ENCODE measurements at places on chromosomes 6 and 20.

DNA sequence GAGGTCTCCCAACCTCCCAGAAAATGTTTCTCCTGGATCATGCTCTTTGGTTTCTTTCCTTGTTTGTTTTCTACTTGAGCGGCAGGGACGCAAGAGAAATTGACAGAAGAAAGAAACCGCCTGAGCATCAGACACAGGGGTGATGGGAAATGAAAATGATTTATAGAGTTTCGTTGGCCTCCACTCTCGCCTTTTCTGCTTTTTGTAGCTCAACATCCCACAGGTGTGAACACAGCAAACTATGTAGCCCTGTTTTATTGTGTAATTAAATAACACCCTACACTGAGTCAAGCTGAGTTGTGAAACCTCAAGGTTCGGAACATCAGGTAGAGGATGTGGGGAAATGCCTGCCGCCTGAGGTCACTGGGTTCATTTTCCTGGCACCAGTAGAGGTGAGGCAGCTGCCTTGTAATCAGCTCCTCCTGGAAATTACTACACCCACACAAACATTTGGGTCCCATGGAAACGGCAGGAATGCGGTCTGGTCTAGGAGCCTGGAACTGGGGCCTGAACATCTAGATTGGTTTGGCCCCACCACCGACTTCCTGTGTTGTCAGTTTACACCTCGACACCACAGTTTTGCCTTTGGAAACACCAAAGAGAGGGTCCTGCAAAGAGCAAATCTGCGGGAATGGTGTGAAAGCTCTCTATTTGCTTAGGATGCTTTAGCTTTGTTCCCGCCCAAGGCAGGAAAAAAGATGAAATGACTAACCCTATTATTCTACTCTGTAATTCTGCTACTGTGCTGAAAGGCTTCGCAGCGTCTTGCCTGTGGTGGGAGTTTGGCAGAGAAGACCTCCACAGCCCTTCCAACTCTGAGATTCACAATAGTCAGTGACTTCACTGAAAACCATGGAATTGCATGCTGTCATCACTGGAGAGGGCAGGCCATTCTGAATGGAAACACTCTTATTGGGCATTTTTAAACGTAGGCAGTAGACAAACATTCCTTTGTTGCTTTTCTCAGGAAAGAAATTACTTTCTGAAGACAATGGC is 53.0 kb downstream of the ADAT2 start:
- DNase-seq: no peak

- DNase-seq: no peak
Measured at GRCh38 chr6:151141685-151142084, 98.1 kb upstream of the AKAP12 start.

DNA sequence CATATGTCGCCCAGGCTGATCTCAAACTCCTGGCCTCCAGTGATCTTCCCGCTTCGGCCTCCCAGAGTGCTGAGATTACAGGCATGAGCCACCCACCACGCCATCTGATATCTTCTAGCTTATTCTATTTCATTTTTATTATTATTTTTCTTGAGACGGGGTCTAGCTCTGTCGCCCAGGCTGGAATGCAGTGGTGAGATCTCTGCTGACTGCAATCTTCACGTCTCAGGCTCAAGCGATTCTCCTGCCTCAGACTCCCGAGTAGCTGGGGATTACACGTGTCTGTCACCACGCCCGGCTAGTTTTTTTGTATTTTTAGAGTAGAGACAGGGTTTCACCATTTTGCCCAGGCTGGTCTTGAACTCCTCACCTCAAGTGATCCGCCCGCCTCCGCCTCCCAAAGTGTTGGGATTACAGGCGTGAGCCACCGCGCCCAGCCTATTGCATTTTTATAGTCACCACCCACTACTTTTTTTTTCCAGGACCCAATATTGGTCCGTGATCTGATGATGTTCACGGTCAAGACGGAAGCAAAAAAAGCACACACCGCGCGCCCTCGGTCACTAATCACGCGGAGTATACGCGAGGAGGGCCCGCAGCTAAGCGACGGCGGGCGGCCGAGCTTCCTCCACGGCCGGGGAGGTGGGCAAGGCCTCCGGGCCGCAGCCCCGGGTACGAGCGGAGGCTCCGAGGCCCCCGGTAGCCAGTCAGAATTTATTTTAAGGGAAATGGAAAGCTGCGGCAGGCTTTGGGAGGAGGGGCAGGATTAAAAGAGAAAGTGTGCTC is 1.1 kb upstream of the LSM14B start:
- no peak for DNase-seq

GRCh38 chr20:38214256-38215193 is 46.0 kb downstream of the KIAA1755 start:
- DNase-seq: no peak

GRCh38 chr6:108837236-108837971 is 10.8 kb upstream of the ARMC2 start:
- DNase-seq: no peak

DNA sequence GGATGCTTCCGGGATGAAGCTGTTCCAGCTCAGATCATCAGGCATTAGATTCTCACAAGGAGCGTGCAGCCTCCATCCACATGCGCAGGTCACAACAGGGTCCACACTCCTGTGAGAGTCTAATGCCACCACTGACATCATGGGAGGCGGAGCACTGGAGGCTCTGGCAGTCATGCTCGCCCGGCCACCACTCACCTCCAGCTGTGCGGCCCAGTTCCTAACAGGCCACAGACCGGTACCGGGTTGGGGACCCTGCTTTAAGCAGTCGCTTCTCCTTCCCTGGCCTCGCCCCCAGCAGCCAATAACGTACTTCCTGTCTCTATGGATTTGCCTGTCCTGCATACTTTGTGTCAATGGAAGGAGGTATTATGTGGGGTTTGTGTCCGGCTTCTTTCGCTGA is 236.8 kb downstream of the TAF4 start:
- DNase-seq: no peak

DNA sequence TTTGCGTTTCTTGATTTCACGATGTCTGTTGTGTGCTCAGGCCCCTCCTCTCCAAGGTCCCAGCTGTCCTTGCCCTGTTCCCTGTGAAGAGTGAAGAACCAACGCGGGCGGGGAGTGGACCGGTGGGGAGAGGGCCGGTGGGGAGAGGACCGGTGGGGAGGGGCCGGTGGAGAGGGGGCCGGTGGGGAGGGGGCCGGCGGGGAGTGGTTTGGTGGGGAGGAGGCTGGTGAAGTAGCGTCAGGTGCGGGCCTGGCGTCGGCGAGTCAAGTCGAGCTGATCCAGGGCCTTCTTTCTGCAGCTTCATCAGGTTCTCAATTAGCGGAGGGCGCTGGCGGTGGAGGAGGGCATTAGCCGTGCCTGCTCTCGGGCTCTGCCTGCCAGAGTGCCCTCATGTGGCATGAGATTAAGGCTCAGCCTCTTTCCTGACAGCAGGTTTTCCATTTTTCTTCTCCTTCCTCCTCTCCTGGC is 21.2 kb upstream of the BHLHE23 start:
- no peak for DNase-seq

DNA sequence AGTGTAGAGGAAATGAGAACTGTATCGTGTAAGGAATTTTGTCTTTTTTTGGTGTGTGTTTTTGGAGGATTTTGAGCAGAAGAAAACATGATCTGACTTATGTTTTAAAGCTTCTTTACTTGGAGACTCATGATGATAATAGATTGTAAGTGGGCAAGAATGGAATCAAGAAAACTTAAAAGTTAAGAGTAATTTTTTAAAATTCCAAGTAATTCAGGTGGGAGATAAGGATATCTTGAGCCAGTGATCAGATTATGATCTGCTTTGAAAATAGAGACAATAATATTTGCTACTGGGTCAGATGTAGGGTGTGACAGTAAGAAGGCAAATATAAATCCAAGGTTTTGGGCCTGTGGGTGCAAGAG is 734 bp downstream of the ZSCAN26 start:
- no peak for DNase-seq

DNA sequence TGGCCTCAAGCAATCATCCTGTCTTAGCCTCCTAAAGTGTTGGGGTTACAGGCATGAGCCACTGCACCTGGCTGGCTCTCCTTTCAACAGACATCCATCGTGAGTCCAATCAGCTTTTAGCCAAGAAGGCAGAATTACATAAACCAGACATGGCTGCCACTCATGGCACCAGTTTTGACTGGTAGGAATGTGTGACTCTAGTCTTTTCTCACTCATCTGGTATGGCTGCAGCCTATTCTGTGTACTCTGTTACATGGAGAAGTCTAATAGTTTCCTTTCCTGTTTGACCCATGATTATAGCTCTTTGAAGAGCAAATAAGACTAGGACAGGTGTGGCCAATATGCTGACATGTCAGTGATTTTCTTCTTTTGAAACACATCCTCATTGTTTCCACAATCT is 27.0 kb upstream of the RNF144B start:
- DNase-seq: no peak

- DNase-seq: no peak
Measured at GRCh38 chr20:62832212-62832922, 15.5 kb downstream of the COL9A3 start.

GRCh38 chr6:35311390-35312075 is 13.9 kb downstream of the DEF6 start:
- DNase-seq: no peak

DNA sequence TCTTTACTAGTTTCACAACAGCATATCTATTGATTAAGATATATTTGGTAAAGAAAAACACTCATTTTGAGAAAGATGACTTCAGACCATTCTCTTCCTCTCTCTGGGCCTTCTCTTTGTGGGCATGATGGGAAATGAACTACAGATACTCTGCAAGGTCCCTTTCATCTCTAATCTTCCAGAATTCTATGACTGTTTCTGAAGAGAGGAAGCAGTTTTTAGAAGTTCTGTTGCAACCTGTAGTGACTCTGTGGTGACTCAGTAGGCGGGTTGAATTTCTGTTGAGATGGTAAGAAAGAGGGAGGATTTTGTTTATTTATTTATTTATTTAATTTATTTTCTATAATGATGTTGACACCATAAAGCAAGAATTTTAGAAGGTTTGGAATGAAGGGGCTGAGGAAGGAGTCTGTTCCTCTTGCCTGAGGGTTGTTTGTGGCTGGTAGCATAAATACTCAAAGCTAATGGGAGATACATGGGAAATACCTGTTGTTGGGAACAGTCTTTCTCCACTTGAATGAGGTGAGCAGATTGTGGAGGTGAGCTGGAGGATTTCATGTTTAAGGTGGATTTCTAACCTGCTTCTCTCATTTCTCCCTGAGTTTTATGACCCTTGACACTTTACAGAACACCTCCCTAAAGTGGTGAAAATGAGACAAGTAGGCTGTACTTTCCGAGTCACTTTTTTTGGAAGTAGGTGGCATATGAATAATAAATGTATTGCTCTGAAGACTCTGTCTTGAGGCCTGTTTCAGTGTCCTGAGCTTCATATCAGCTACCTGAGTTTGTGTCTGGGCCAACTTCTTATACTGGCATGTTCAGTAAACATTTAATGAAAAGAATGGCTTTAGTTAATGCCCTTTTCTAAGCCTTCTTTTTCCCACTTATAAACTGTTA is 15.0 kb downstream of the ACSS2 start:
- DNase-seq: no peak

DNA sequence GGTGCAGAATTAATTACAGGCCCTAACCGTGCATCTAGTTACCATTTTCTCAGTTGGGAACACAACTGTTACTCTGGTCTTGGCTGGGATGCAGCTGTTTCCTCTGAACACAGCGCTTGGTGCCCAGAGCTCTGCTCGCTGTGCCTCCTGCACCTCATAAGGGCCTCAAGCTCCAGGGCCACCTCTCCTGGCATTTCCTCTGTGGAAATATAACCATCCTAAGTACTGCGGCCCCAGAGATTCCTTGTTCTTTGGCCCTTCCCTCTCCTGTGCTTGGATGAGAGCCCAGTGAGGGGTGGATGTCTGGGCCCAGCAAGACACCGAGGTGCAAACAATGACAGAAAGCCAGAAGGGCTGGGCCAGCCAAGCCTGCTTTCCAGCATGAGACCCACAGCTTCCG is 169.9 kb upstream of the CST7 start:
- no peak for DNase-seq

DNA sequence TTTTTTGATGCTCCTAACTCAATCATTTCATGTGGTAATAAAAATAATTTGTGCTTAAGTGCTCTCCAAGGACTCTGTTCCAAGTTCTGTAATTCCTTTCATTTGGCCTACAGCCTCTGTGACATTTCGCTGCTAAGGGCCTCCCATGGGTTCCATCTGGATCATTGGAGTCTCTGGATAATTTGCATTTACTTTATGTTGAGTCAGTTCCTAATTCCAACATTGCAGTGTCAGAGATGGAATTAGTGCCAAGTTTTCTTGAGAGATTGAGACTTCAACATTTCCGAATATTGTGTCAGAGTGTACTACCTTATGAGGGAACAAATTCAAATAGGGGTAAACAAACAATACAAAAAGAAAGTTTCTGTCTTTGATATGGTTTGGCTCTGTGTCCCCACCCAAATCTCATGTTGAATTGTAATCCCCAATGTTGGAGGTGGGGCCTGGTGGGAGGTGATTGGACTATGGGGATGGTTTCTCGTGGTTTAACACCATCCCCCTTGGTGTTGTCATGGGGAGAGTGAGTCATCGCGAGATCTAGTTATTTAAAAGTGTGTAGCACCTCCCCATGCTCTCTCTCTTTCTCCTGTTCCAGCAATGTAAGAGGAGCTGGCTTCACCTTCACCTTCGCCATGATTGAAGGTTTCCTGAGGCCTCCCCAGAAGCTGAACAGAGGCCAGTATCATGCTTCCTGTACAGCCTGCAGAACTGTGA is 244.1 kb upstream of the TBX18 start:
- DNase-seq: no peak

- DNase-seq: no peak
Measured at GRCh38 chr20:38902601-38903000, 23.6 kb upstream of the FAM83D start.

- no peak for DNase-seq
Measured at GRCh38 chr20:54176610-54177009, 2.8 kb upstream of the CYP24A1 start.

DNA sequence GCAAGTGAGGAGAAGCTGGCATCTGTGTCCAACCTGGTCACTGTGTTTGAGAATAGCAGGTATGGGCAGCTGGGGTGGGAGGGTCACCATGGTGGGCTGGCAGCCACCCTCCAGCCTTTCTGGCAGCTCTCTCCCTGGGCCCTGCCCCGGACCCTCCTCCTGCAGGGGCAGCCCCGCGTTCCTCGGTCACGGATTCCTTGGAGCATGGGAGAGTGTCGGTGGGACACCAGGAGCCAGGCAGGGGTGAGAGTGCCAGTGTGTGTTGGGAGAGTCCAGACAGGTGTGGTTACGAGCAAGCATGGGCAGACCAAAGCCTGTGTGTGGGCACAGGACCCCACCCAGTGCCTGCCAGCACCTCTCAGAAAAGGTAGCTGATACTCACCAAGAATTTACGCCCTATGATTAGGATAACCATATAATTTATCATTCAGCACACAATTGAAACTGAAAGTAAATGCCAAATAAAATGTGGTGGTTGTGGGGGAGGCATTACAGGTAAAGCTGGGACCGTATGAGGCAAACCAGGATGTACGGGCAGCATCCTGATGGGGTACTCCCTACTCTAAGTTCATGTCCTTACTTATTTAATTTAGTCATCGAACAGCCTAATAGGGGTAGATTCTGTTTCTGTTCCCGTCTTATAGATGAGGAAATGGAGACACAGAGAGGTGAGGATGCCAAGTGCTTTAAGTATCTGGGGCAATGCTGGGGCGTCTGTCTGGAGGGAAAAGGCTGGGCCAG is 542 bp downstream of the FGD2 start:
- no peak for DNase-seq

Measured in stimulated activated CD4-positive, alpha-beta T cell treated with anti-CD3 and anti-CD28 coated beads, TNF-alpha, amount 100 ng/mL, for 24 hours (primary cell).